ELF-1 (cell line): ENCODE measurements at places on chromosomes 7 and 10.

- DNase-seq, result no peak
These were observed 7.9 kb downstream of the EDRF1 start for GRCh38 chr10:125727436-125727835.

DNA sequence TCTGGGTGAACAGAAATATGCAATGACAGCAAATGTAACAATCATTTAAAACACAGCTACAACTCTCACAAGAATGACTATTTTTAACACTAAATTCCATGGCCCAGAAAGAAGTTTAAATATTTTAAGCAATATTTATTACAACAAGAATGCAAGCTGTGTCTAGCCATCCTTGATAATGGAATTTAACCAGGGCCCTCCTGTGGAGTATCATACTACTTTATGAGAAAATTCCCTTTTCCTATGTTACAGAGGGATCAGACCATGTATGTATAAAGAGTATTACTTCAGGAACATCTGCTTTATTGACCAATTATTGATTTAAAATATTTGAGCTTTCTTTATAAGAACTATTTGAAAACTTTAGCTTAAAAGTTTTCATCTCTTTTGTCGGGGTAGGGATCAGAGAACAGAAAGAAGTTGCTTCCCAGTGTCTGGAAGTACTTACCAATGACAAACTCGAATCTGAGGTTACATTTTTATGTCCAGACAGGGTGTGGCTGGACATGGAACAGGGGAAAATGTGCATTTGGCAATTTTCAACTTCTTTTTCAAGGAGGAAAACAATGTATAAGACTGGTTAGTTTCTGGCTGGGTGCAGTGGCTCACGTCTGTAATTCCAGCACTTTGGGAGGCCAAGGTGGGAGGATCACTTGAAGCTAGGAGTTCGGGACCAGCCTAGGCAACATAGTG lies 48.3 kb upstream of the NRBF2 start:
- no peak for DNase-seq

DNA sequence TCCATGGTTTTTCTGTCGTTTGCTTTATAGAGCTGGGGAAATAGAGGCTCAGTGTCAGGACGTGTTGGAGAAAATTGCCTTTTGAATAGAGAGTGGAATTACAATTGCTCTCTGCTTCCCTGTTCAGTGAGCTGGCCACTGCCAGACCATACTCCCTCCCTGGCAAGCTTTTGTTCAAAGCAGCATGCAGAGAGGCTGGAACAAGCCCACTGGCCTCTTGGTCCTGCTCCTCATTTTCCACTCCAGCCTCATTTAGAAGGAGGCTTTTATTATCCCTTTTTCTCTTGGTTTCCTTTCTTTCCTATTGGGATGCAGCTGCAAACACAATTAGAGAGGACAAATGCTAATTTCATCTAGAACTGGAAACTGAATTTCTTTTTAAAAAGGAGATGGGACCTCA lies 302.2 kb upstream of the PODXL start:
- no peak for DNase-seq

DNA sequence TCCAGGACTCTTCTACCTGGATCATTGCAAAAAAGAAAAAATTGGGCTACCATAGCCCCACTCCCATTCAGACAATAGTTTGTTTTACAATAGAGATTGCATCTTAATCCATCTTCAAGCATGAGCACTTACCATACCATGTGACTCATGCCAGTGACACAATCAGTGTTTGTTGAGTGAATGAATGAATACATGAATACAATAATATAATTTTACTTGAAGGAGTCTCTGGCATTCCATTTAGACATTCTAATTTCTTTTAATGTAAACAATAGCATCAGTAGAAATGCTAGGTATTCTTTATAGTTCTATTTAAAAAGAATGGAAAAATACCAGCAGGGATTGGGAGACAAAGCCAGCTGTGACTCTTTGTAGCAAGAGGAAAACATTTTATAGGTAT lies 141.6 kb upstream of the AKR1E2 start:
- DNase-seq, result no peak

GRCh38 chr10:69435966-69436520 lies 15.2 kb upstream of the TSPAN15 start:
- no peak for DNase-seq

DNA sequence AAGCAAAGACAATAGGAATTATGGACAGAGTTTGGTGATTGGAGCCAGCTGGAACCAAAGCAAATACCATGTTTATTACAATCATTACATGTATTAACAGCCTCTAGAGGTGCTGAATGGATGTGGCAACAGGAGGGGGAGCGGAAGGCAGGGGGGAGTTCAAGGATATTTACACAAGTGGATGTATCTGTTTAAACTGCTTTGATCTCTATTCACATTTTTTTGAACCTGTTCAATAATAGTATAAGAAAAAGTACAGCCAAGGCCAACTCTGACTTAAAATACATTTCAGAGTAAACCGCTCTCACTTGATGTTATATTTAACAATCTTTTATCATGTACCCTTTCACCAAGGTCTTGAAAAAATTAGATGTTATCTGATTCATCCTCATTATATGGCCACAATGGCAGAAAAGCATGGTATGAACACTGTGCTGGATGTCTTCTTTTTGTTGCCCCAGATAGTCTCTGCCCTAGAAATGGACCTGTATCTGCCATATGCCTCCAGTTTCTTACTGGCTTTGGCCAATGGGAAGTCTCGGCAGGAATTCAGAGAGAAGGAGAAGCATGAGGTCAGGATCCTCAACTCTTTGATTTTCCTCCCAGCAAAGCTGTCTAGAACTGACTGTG lies 88.2 kb upstream of the FAM133B start:
- no peak for DNase-seq

- DNase-seq, result no peak
These were observed 141.7 kb upstream of the PFKP start for GRCh38 chr10:2925631-2926030.

DNA sequence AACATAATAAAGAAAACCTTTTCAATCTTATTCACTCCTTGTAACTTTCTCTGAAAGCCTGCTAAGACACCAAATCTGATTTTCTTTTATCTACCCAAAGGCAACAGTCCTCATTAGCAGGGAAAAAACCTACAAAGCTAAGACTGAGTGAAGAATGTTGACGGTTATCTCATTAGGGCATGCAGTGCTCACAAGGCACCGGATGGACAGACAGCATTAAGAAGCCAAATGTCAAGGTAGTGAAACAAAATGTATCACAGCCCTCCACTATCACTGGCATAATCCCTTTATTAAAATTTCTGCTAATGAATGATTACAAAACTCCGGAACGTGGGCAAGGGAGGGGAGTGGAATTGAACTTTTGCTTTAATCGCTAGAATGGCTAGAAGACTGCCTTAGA lies 442.8 kb downstream of the NEBL start:
- no peak for DNase-seq

GRCh38 chr10:105545101-105545500 lies 904.0 kb downstream of the SORCS3 start:
- no peak for DNase-seq

- no peak for DNase-seq
These were observed 4.4 kb upstream of the GRK5 start for GRCh38 chr10:119203006-119203405.
